Endothelial cell of umbilical vein (primary cell): ENCODE measurements at places on chromosomes 12 and 14. TPM values are rescaled to one million over a fixed set of nuclear protein-coding genes. Genes with fewer than 3 reads are reported as not detected.

- DNase-seq, result no peak
These were observed 14.1 kb downstream of the FIGNL2 start for GRCh38 chr12:51834411-51834810.

GZMB gene
- not detected in 2 replicates for total RNA-seq

GRCh38 chr12:123076604-123077297 is 74.1 kb downstream of the PITPNM2 start:
- peak; percentile 58 for DNase-seq

GRCh38 chr14:74126315-74127013 is 41.7 kb downstream of the LIN52 start:
- no peak for DNase-seq

- peak; percentile 6 for DNase-seq
These were observed 99.5 kb downstream of the SYNE2 start for GRCh38 chr14:63952053-63952932.

PLBD1 gene
- total RNA-seq, result 0.14 TPM in 1 of 2 replicates, not detected in the other

- DNase-seq, result no peak
These were observed 212.8 kb upstream of the KITLG start for GRCh38 chr12:88793096-88793495.

EPYC gene
- not detected in 2 replicates for total RNA-seq

DLGAP5 gene
- 83.2 and 83.5 TPM in 2 replicates for total RNA-seq

DNA sequence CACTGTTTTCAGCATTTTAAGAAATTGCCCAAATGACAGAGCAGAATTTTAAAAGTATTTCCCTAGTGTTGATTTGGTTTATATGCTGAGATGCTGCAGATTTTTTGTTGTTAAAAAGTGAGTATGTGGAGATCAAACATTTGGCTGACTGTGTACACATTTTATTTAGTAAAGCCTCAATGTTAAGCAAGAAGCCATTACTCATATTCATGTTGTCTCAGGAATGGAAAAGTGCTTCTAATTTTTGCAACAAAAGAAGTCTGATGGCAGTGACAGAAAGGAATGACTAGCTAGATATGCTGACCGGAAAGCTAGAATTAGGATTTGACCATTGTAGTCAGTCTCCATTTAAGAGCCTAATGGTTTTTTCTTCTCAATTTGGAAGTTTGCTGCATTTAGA is 22.5 kb downstream of the SLC38A6 start:
- no peak for DNase-seq

DNA sequence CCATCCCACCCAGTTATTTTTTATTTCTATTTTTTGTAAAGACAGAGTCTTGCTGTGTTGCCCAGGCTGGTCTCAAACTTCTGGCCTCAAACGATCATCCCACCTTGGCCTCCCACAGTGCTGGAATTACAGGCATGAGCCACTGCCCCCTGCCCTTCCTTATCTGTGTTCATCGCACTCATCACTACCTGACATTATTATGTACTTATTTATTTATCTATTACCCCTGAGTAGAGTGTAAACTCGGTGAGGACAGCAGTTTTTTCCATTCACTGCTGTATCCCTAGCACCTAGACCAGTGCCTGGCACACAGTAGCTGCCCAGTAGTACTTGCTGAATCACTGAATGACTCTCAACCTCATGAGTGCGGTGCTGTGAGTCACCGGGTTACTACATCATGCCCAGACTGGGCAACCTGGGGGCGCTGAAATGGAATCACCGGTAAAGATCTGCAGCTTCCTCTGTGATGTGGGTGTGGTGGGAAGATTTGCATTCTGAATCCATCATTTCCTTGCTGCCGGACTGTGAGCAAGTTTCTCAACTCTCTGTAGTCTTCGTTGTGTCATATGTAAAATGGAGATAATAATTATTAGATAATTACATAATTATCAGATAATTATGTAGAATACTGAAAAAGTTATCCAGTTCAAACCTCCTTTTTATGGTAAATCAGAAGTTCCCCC is 81.9 kb upstream of the USP44 start:
- DNase-seq, result peak; percentile 90

DNA sequence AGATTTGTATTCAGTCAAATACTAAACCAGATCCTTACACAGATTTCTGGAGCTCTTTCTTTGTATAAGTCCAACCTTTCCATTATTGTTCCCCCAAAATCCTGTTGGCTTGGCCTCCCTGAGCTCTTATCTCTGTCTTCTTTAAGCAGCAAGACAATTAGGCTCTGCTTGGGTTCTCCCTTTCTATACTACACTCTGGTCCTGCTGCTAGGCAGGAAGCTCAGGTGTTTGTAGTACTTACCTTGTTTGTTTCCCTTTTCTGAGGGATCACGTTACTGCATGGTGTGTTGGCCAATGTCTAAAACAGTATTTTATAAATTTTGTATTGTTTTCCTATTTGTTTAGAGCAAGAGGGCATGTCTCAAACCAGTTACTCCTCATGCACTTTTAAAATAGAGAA is 192.9 kb downstream of the PRKD1 start:
- no peak for DNase-seq
